ENCODE measurements at places on chromosomes 1 and 21.

- no peak for DNase-seq
These were observed 84.5 kb upstream of the ADGRL4 start for GRCh38 chr1:79090985-79091384.

DNA sequence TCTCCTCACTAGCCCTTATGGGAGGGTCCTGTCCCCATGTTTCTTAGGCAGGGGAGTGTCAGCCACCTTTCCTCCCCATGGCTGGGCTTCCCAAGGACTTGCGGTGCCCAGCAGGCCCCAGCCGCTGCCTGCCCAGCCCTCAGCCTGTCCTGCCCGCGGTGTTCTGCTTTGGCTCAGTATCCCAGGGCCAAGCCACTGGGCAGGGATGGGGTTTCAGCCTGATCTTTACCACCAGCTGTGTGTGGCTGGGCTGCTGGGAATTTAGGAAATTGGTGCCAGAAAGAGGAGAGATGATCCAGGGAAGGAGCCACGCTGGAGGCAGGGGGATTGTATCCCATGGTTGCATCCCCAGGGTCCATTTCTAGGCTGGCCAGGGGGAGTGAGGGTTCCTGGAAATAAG lies 6.9 kb upstream of the IGFN1 start:
- no peak for DNase-seq

DNA sequence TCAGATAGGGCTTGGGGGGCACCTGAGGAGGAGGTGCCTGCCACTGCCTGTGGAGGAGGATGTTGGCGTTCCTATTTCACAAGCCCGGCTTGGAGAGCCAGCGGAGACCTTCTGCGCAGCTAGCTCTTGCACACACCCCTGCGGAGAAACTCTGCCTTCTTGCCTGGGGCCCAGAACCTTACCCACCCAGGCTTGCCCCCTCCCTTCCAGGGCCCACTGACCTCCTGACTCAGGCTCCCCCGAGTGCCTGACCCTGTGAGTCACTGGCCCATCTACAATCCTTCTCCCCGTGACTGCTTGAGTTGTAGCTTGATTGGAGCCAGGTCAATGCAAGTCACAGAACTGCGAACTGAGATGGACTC lies 3.4 kb downstream of the HES2 start:
- no peak for DNase-seq

DNA sequence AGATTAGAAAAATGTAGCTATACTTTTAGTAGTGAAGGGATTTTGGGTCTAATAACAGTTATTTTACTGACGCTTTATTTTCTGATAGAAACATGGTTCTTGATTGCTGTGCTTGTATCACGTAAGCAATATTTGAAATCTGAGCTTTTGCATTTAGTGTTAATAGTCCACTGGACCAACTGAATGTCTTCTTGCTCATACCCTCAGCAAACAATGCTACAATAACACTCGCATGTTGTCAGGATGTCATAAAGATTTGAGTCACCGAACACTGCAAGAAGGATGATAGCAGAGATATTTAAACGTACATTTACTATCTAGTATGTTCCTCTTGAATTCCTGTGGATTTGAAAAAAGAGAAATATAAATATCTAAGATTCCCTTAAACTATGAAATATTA lies 7.5 kb downstream of the DYRK1A start:
- no peak for DNase-seq

DNA sequence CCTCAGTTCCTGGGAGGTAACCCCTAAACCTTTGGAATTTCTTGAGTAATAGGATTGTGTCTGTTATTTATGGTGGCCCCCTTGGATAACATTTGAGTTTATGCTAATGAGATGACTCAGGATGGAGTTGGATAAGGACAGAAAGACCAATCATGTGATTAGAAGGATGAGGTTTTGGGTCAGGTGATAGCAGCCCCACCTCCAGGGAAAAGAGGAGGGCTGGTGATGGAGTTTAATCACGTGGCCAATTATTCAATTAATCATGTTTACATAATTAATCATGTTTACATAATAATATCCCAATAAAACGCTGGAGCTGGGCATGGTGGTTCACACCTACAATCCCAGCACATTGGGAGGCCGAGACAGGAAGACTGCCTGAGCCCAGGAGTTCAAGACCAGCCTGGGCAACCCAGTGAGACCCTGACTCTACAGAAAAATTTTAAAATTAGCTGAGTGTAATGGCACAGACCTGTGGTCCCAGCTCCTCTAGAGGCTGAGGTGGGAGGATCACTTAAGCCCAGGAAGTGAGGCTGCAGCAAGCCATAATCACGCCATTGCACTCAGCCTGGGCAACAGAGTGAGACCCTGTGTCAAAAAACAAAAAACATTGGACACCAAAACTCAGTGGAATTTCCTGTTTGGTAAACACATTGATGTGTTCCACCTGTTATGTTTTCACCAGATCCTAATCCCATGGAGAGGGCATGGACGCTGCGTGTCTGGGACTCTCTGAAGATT lies 73.3 kb downstream of the NUP210L start:
- no peak for DNase-seq

DNA sequence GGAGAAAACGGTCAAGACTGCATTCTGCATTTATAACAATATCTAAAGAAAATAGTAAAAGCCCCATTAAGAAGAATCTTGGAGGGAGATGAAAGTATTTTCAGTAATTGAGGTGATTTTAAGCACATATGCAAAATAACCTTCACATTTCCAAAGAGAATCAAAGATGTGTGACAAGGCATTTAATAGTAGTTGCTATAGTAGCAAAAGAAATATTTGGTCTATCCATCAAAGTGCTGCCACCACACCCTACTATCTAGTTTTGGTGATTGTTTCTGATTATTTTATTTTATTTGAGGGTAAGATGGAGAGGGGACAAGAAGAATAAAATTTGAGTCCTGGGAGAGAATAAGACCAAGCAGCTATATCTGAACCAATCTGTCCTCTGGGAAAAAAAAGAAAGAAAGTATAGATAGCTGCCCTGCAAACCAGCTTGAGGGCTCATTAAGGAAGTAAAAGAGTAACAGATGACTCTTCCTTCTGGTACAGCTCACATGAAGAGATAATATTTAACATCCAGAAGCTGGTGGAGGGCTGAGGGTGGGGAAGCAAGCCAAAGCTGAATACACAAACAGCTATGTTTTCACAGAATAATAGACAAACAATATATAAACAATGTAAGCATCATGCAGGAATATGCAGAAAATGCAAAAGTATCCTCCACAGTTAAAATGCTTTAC lies 47.2 kb upstream of the RASAL2 start:
- no peak for DNase-seq

GRCh38 chr1:206108635-206109034 lies 8.6 kb downstream of the AVPR1B start:
- no peak for DNase-seq

- DNase-seq: no peak
These were observed 107.8 kb downstream of the SIK1 start for GRCh38 chr21:43318841-43319781.

GRCh38 chr1:38783640-38784229 lies 75.8 kb downstream of the RRAGC start:
- DNase-seq: no peak

- no peak for DNase-seq
These were observed 3.2 kb downstream of the DIP2A start for GRCh38 chr21:46461909-46462308.

GRCh38 chr1:40965531-40965930 lies 14.0 kb upstream of the CTPS1 start:
- DNase-seq: no peak

DNA sequence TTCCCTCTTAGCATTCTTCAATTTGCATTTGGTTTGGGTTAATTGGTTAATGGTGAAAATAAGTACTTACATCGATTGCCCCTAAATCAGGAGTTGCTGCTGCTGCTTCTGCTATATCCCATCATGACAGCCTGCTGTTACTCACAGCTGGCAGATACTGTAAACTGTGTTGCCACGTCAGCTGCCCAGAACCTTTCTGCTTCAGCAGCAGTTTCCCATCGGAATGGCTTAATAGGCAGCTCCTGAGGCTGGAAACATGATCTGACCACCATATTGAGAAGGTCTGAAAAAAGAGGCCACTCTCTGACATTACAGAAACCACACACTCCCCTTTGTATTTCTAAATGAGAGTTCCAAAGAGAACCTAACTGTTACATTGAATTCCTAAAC lies 14.3 kb upstream of the SEC16B start:
- DNase-seq: no peak

- DNase-seq: no peak
These were observed 147.5 kb upstream of the EDN2 start for GRCh38 chr1:41631971-41632370.

DNA sequence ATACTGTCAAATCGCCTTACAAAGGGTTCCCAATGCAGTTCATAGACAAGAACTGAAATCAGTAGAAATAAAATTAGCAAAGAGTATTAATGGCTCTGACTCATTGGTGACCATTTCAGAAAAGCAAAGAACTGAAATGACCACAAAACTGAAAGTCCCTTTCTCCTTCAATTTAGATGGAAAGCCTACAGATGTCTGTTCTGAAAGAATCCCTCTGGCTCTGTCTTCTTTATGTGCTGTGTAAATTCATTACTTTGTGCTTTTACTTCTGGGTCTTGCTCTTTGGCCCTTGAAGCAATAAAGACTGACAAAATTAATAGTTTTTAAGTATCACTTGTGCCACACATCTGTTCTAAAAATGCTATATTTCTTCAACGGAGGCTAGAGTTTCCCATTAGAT lies 62.7 kb upstream of the GPR89A start:
- no peak for DNase-seq

GRCh38 chr1:45403718-45404117 lies 63.5 kb upstream of the MUTYH start:
- DNase-seq: no peak

GRCh38 chr1:70675737-70676156 lies 264.7 kb downstream of the CTH start:
- no peak for DNase-seq
